ENCODE measurements at places on chromosomes 4 and X.

DNA sequence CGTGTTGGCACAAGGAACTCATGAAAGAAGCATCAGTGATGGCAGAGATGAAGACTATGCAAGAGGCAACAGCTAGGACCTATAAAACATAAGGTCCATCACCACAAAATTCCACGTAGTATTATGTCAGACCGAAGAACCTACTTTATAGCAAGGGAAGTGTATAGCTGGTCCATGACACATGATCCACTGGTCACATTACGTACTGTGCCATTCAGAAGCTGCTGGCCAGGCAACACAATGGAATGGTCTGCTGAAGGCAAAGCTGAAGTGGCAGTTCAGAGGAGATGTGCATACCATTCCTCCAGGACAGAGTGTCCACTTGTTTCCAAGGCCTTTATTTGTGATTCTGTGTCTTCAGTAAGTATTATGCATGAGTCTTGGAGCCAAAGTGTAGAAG is 215.5 kb upstream of the UGT8 start:
- no peak for DNase-seq

DNA sequence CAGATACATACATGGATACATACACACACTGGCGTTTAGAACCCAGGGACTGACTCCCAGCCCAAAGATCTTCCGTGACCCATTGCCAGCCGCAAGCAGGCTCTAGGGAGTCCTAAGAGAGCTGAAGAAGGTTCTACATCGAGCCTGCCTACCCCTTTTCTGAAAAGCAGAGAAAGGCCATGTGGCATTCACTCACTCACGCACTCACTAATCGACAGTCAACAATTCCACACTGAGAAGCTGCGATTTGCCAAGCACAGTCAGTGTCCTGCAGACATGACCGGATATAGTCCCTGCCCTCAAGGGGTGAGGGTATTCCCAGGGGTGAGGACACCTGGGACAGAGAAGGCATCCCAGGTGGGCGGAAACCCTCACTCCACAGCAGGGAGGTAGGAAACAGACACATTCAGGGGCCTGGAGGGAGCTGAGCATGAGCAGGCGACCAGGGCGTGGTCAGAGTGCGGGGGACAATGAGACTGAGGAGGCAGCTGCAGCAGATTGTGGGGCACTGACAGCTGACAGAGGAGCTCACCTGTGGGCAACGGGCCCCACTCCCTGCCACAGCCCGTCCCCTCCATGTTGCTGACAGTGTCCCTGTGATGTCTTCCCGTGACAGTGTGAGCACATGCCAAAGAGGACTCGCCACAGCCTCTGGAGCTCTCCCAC is 13.2 kb upstream of the MAN2B2 start:
- no peak for DNase-seq

- no peak for DNase-seq
Observed at GRCh38 chr4:13236485-13236884, 247.7 kb downstream of the RAB28 start.

- no peak for DNase-seq
Observed at GRCh38 chrX:46838486-46838870, 1.6 kb downstream of the RP2 start.

GRCh38 chr4:114318309-114318708 is 280.3 kb upstream of the UGT8 start:
- DNase-seq: peak; percentile 81

GRCh38 chr4:122898370-122899150 is 23.8 kb downstream of the NUDT6 start:
- DNase-seq: no peak

DNA sequence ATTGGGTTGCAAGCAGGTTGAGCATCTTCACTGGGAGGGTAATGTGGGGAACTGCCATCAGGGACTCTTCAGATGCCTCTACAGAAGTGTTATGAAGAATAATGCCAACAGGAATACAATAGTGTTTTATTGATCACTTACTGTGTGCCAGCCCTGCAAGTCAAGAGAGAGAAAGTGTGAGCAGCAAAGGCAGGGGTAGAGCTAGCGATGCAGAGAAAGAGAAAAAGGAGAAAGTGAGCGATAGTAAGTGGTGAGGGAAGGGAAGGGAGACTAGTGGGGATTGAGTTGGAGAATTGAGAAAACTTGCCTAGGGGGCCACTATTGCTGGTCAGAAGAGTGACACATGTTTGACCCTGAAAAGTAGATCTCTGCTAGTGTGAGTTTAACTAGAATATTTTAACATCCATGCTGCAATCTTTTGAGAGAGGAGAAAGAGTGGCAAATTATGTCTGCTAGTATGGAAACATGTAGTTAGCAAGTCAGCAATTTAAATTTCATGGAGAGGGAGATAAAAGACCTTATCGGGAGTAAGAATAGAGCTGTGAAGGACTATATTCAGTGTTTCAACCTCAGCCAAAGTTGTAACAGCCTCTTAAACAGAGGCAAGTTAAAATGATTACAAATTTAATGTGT is 12.2 kb downstream of the AFF1 start:
- no peak for DNase-seq

DNA sequence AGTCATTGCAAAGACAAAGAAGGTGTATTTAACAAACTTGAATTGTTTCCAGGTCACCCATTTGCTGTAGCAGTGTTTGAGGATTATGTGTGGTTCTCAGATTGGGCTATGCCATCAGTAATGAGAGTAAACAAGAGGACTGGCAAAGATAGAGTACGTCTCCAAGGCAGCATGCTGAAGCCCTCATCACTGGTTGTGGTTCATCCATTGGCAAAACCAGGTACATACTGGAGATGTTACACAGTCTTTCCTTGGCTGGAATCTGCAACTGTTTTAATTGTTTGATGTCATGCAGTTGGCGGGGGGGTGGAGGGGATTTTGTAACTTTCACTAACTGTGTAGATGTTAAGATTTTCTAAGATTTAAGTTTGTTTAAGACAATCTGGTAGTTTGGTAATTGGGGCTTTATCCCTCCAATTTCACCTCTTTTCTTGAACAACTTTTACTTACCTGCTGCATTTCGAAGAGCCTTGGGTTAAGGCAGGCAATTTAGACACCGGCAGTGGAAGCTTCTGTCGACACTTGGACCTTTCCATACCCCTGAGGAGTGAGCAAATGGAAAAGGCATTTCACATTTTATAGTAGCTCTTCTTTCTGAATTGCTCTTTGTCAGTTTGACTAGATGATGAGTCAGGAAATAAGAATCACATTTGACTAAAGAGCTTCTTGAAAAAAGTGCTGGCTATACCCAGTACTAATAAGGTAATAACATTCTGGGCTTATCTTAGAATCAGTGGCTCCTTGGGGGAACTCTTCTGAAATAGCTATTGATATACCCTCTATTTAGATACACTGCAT is 67.4 kb downstream of the EGF start:
- DNase-seq: no peak

GRCh38 chrX:153459986-153460385 is 10.4 kb downstream of the HAUS7 start:
- no peak for DNase-seq
